ENCODE measurements at places on chromosomes 12 and 14.

- DNase-seq: no peak
These were observed 165.4 kb downstream of the PHETA1 start for GRCh38 chr12:111203446-111203845.

DNA sequence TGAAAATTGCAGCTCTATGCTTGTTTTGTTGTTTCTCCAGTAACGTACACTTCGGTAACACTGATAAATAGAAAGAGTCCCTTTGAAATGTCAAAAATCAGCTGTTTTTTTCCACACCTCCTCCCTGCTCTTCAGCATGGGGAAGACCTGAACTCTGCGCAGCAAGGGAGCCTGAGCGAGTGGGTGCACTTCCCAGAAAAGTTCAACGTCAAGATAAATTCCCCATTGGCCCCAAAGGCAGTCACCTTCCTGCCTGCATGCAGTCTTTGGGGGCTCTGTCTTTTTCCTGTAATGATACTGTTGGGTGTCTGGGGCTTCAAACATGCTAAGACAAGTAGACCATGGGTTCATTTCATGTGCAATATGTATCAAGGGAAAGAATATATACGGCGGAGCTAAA is 8.8 kb upstream of the FOXG1 start:
- DNase-seq: no peak

GRCh38 chr14:61489512-61489911 is 168.1 kb downstream of the PRKCH start:
- no peak for DNase-seq

- no peak for DNase-seq
These were observed 59.9 kb downstream of the SETD3 start for GRCh38 chr14:99420711-99421110.

GRCh38 chr12:88985011-88985410 is 367.3 kb downstream of the DUSP6 start:
- DNase-seq: no peak

GRCh38 chr12:68959891-68960464 is 27.0 kb upstream of the CPM start:
- DNase-seq: no peak

GRCh38 chr14:59199614-59200013 is 11.1 kb downstream of the DAAM1 start:
- DNase-seq: no peak

GRCh38 chr12:77421152-77421551 is 355.8 kb upstream of the E2F7 start:
- DNase-seq: no peak

DNA sequence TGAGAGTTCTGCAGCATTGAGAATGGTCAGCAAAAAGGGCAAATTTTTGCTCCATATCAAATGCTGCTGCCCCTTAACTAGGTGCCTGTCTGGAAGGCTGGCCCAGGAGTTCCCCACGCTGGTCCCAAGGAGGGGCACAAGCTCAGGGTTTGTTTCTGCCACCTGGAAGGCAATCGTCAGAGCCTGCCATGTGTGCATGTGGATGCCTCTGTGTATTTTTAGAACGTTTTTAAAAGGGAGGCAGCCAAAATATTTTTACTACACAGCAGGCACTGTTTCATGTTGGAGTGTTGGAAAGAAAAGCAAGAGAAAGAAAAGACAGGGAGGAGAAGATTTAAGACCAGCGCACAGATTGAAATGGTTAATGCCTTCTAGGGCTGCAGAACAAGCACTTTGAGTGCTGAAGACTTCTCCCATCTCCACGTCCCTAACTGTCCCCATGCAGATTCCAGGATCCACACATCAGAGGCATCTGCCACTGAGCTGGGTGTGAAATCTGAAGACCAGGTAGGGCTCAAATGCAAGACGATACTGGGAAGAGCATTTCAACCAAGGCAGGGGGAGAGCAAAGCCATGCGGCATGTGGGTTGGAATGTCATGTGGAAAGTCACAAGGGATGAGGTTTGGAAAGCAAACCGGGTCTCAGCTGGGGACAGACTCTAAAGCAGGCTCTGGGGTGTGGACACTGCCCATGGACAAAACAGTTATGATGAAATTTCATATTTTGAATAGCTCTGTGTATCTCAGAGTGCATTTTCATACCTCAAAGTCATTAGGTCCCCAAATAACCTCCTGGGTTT is 557.2 kb downstream of the BCL11B start:
- no peak for DNase-seq

- DNase-seq: no peak
These were observed 248.6 kb upstream of the NOVA1 start for GRCh38 chr14:26846388-26846787.

- peak; percentile 14 for DNase-seq
These were observed 216.5 kb downstream of the PHLDA1 start for GRCh38 chr12:75814851-75815754.

DNA sequence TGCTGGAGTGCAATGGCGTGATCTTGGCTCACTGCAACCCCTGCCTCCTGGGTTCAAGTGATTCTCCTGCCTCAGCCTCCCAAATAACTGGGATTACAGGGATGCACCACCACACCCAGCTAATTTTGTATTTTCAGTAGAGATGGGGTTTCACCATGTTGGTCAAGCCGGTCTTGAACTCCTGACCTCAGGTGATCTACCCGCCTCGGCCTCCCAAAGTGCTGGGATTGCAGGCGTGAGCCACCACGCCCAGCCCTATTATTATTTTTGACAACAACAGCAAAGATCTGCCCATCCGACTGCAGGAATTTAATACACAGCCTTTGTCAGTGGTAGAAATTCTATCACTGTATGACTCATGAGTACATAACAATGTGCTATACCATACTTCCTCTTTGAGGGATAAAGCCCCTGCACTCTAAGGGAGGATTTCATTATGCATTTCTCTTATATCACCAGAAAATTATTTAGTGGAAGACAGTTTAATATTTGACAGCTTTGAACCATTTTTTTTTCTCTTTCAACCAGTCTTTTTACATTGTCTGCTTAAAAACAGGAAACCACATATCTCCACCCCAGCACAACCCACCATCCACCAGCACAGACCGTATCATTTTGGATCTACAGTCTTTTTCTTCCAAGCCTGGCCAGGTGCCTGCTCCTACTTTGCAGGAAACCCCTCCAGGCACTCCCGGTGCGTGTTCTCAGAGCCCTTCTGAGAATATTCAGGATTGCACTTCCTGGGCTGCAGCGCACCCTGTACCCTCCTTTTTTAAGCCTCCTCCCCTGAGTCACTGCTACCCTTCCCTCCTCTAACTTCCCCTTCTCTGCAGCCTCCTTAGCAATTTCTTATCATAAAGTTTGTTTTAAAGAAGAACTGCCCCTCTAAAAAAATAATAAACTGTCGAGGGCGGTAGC is 594 bp downstream of the ARHGDIB start:
- DNase-seq: no peak

GRCh38 chr12:122474324-122474716 is 26.4 kb downstream of the ZCCHC8 start:
- no peak for DNase-seq
